ENCODE measurements at places on chromosomes 5 and 9.

DNA sequence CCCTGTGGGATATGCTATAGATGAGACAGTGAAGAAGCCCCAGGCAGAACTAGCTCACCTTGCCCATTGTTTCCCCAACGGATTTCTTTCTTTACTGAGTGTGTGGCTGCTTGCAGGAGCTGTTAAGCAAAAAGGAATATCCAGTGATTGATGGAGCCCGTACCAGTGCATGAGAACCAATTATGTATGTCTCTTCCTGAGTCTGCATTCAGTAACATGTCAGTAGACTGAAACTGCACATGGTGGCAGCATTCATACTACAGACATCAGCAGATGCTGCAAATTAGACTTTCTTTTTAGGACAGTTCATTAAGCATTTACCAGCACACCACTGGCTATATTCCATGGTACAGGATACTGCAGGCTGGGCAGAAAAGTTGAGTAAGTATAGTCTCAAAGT, 90.3 kb upstream of the PLCXD3 start:
- no peak for DNase-seq

GRCh38 chr5:15585841-15586591, 86.0 kb downstream of the FBXL7 start:
- no peak for DNase-seq

- no peak for DNase-seq
Observed at GRCh38 chr5:53366245-53366644, 114.2 kb upstream of the FST start.

DNA sequence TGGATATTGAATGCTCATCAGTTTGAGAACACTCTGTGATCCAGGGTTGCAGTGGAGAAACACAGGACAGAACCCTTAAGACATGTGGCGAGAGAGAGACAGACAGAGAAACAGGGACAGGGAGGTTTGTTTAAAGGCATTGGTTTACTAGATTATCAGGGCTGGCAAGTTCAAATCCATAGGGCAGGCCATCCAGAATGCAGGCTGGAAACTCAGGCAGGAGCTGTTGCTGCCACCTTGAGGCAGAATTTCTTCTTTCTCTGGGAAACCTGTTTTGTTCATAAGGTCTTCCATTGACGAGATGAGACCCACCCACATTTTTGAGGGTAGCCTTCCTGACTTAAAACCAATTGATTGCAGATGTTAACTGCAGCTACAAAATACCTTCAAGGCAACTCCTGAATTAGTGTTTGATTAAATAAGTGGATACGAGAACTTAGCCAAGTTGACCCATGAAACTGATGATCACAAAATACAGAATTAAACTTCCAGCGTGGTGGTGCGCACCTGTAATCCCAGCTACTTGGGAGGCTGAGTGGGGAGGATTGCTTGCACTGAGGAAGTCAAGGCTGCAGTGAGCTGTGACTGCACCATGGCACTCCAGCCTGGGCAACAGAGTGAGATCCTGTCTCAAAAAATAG, 55.9 kb downstream of the NSUN2 start:
- no peak for DNase-seq

GRCh38 chr5:54904425-54904824, 81.0 kb downstream of the ESM1 start:
- no peak for DNase-seq

- DNase-seq, result no peak
Observed at GRCh38 chr5:44987026-44987425, 178.3 kb downstream of the MRPS30 start.
